ENCODE measurements at places on chromosomes 5 and 9. TPM values are rescaled to one million over a fixed set of nuclear protein-coding genes. Genes with fewer than 3 reads are reported as not detected.

DNA sequence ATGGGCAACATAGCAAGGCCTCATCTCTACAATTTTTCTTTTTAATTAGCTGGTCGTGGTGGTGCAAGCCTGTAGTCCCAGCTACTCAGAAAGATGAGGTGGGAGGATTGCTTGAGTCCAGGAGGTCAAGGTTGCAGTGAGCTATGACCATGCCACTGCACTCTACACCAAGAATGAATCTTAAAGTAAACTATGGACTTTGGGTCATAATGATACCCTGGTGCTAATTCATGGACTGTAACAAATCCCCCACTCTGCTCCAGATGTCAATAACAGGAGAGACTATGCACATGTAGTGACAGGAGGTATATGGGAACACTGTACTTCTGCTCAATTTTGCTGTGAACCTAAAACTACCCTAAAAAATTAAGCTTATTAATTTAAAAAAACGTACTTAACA, 155.4 kb downstream of the CEMIP2 start:
- no peaks in the 10 kb centered on the region for H3K36me3 ChIP-seq
- H3K27ac ChIP-seq, result no peak overlapping the region
- H3K4me3 ChIP-seq, result no peak overlapping the region
- DNase-seq, result no peak

IL4 gene
- not detected for total RNA-seq

- H3K4me1 ChIP-seq, result peaks cover 7% of the 10 kb centered on the region
- no peak for DNase-seq
- no peak overlapping the region for H3K27ac ChIP-seq
- no peaks in the 10 kb centered on the region for H3K36me3 ChIP-seq
Measured at GRCh38 chr9:27542508-27542907, 12.9 kb upstream of the MOB3B start.

DNA sequence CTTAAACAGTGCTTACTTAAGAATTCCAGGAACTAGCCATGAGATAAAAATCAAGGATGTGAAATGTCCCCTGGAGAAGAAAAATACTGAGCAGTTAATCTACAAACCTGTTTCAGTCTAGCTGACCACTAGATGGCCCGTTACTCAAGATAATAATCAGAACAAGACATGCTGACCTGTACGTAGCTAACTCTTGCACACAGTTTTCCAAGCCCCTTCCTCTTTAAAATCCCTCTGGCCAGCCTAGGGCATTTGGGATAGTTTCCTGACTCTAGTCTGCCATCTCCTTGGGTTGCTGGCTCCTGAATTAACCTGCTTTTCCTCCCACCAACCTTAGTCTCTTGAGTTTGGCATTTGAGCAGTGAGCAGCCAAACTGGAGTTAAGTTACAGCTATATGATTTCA, 59.2 kb upstream of the TRAF1 start:
- H3K27ac ChIP-seq, result no peak overlapping the region
- H3K27me3 ChIP-seq, result no peaks in the 10 kb centered on the region
- DNase-seq, result peak; percentile 70

PSAT1 gene
- total RNA-seq, result 115 TPM

STPG3 gene
- not detected for total RNA-seq

- no peak overlapping the region for H3K4me3 ChIP-seq
- no peaks in the 10 kb centered on the region for H3K36me3 ChIP-seq
- no peaks in the 10 kb centered on the region for H3K27me3 ChIP-seq
- no peak overlapping the region for H3K27ac ChIP-seq
Measured at GRCh38 chr5:136260656-136261055, 67.7 kb upstream of the SMIM32 start.

EQTN gene
- total RNA-seq, result not detected

REEP2 gene
- total RNA-seq, result 14.4 TPM

DNA sequence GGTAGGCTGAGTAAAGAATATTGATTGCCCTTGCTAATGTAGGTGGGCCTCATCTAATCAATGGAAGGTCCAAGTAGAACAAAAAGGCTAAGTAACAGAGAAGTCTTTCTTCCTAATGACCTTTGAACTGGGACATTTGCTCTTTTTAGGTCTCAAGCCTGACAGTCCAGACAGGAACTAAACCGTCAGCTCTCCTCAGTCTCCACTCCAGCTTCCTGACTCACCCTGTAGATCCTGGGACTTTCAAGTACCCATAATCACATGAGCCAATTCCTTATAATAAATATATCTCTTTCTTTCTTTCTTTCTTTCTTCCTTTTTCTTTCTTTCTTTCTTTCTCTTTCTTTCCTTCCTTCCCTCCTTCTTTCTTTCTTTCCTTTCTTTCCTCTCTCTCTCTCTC, 479.5 kb upstream of the PAPPA start:
- H3K27ac ChIP-seq, result peak overlapping the region; percentile 92
- no peak overlapping the region for H3K4me3 ChIP-seq
- H3K36me3 ChIP-seq, result no peaks in the 10 kb centered on the region
- H3K4me1 ChIP-seq, result peaks cover 18% of the 10 kb centered on the region
- H3K27me3 ChIP-seq, result no peaks in the 10 kb centered on the region

GRCh38 chr9:113476511-113476916, 13.0 kb downstream of the RGS3 start:
- no peaks in the 10 kb centered on the region for H3K4me1 ChIP-seq
- H3K27ac ChIP-seq, result no peak overlapping the region
- no peak for DNase-seq
- no peaks in the 10 kb centered on the region for H3K27me3 ChIP-seq
- no peak overlapping the region for H3K4me3 ChIP-seq
- no peaks in the 10 kb centered on the region for H3K36me3 ChIP-seq

DNA sequence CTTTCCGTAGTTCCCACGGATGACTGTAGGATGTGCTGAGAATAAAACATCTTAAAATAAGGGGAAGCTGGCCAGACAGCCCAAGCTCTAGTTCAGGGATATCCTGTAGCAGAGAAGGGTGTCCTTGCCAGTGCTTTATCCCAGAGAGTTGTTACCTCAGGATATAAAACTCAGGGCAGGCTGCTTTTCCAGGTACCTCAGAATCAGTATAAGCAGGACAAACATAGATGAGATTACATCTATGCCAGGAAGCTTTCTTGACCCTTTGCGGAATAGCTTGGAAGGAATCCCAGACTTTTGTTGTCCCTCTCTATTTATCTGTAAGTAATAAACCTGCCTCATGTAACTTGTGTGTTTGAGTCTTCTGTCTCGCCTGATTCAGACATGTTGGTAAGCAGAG, 565.7 kb downstream of the PRDM9 start:
- no peak for DNase-seq
- H3K4me3 ChIP-seq, result no peak overlapping the region
- no peak overlapping the region for H3K27ac ChIP-seq
- no peaks in the 10 kb centered on the region for H3K36me3 ChIP-seq
- no peaks in the 10 kb centered on the region for H3K4me1 ChIP-seq

TPPP gene
- total RNA-seq, result 0.26 TPM

GRCh38 chr5:160133918-160134304, 14.7 kb upstream of the PWWP2A start:
- H3K4me1 ChIP-seq, result peaks cover 4% of the 10 kb centered on the region
- no peaks in the 10 kb centered on the region for H3K36me3 ChIP-seq
- no peak for DNase-seq
- no peak overlapping the region for H3K27ac ChIP-seq
- no peaks in the 10 kb centered on the region for H3K27me3 ChIP-seq

COL5A1 gene
- total RNA-seq, result 63.7 TPM

RAD50 gene
- total RNA-seq, result 34.7 TPM

PAEP gene
- not detected for total RNA-seq

DBH gene
- total RNA-seq, result not detected

MYOT gene
- total RNA-seq, result not detected

DNA sequence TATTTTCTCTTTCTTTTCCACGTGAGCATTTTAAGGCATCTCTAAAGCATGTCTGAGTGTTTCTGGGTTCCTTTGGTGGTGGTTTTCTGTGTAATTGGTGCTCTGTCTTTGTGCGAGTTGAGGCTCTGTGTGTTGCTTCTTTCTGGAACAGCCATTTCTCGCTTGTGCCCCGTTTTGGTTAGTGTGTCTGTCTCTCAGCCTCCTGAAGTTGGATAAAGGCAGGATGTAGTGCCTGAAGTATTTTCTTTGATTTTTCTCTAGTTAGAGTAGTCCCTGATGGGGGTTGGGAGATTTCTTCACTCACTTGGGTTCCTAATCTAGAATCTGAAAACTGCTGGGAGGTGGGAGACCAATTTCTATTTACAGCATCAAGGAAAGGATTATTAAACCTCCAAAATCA, 129.7 kb upstream of the TMEM161B start:
- no peak overlapping the region for H3K4me3 ChIP-seq
- H3K36me3 ChIP-seq, result no peaks in the 10 kb centered on the region
- no peaks in the 10 kb centered on the region for H3K27me3 ChIP-seq
- no peak overlapping the region for H3K27ac ChIP-seq

TRIM7 gene
- 2.3 TPM for total RNA-seq

PCDHA9 gene
- total RNA-seq, result 0.26 TPM

ANKRD18A gene
- not detected for total RNA-seq

CATSPER3 gene
- under 0.01 TPM for total RNA-seq
